Kidney (tissue), 22 donors: ENCODE measurements at places on chromosomes 16 and 17. TPM values are rescaled to one million over a fixed set of nuclear protein-coding genes. Genes with fewer than 3 reads are reported as not detected.

- DNase-seq: peak; percentile 85
These were observed 104.7 kb upstream of the ADAMTS18 start for GRCh38 chr16:77539421-77540034.

- no peak for DNase-seq
These were observed 3.1 kb downstream of the HEXIM2 start for GRCh38 chr17:45164734-45165269.

GRCh38 chr16:51538707-51539498 lies 387.8 kb upstream of the SALL1 start:
- peak; percentile 91 for DNase-seq

- no peak for DNase-seq
These were observed 7.9 kb downstream of the CLUAP1 start for GRCh38 chr16:3508736-3509135.

- peak; percentile 64 for DNase-seq
These were observed 188.2 kb downstream of the FTO start for GRCh38 chr16:53892155-53892554.

GRCh38 chr17:56978441-56979090 lies 635 bp downstream of the SCPEP1 start:
- DNase-seq: no peak

DNA sequence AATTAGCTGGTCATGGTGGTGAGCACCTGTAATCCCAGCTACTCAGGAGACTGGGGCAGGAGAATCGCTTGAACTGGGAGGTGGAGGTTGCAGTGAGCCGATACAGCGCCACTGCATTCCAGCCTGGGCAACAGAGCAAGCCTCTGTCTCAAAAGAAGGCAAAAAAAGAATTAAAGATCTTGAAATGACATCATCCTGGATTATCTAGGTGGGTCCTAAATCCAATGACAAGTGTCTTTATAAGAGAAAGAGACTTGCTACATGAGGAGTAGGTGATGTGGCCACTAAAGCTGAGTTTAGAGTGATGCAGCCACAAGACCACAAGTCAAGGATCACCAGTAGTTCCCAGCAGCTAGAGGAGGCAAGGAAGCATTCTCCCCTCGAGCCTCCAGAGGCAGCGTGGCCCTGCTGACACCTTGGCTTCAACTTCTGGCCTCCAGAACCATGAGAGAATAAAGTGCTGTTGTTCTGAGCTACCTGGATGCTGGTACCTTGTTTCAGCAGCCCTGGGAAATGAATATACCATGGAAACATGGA lies 15.8 kb downstream of the CIITA start:
- DNase-seq: no peak

DNA sequence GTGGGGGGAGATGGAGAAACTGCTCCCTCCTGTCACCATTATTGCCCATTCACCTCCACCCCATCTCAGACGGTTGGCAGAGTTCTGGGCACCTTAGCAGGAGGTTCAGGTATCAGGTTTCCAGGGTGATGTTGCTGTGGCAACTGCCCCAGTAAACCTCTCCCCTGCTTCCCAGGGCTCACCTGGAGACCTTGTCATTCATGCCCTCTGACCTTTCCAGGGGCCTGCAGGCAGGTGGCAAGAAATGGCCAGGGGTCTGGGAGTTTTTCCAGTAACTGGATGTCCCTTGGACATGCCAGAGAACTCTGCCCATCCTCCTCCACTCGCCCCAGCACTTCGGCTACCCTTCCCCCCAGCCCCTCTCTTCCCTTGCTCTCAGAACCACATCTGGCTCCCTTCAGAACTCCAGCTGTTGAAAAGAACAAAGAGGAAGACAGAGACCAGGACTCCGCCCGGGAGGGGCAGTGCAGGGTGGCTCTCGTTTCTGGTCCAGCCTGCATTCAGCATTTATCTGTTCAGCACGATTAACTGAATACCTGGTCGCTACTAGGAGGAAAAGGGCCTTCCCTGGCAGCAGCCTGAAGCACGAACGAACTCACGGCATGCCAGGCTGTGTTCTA lies 8.5 kb downstream of the MLLT6 start:
- DNase-seq: peak; percentile 44

DNA sequence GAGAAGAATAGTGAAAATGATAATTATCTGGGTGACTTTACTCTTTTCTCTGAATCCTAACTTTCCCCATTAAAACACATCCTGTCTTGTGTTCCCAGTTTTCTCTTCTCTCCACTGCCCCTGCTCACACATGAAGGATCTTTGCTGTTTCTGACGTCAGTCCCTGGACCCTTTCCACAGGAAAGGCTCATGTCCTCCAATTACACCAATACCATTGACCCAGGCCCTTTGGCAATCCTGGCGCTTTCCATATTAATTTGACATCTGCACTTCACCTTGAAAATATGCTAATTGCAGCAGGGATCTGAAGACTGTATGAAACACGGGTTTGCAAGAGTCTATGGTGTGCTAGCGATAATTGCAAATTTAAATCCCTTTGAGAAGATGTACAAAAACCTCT lies 170.2 kb upstream of the GOT2 start:
- no peak for DNase-seq

DNA sequence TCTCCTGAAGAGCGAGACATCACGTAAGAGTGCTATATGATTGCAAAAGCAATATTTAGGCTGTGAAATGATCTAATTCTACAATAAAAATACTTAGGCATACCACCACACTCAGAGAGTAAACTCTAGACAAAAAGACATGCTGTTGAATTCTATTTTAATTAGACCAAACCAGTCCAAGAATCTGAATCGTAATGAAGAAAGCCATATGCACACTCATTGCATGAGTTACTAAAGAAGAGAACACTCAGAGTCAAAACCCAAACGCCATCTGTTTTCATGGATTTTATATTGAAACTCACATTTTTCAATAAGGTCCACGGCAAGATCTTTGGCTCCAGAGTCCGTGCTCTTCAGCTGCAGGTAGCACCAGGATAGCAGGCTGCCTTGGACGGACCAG lies 65.2 kb downstream of the ZZEF1 start:
- DNase-seq: no peak

- DNase-seq: no peak
These were observed 353.3 kb downstream of the CPPED1 start for GRCh38 chr16:12450387-12450786.

- DNase-seq: peak; percentile 58
These were observed 11.6 kb upstream of the TMEM100 start for GRCh38 chr17:55734128-55734781.

DNA sequence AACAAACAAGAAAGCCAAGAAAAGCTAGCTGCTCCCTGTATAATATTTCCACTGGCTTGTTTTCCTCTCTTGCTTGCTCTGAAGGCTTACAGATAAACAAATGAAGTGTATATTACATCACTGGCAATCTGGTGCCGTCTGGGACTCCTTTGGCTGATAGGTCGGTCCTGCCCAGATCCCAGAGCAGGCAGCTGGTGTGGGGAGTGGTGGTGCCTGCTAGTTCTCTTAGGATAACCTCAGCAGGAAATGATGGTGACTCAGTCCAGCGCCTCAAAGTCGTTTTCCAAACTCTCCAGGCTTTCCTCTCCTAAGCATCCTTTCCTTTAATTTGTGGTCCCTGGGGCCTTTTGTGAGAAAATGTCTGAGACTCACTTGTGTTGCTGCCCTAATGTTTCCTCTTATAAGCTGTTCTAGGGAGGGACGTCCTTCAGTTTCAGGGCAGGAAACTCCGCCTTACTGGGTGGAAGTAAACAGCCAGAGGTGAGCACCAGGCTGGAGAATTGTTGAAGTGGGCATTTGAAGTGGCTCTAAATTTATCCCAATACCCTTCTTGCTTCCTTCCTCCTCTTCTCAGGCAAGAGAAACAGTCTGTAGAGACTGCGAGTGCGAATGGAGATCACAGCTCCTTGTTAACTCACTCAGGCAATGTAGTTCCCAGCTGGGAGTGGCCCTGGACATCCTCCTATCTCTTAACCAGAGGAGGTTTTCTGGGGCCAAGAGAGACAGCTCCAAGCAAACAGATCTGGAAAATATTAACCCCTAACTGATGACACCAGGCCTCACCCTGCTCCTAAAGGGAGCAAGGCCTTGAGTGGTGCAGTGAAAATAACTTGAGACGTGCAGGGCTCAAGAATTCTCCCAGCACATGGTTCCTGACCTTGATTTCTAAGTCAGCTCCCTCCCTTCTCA lies 34.9 kb downstream of the CD300LF start:
- no peak for DNase-seq

GRCh38 chr17:78324391-78325075 lies 35.3 kb downstream of the SOCS3 start:
- DNase-seq: peak; percentile 95

DNA sequence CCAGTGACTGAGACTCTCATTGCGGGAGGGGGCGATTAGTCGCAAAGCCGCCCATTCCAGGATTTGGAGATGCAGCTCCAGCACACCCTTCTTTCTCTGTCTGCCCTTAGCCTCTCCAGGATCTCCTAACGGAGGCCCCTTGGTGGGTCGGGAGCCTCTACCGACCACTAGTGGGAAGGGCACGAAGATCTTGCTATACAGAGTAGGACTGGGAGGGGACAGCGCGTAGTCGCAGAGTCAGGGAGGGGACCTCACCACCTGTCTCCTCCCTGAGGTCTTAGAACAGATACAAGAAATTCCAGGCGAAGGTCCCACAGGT lies 588 bp upstream of the SMTNL2 start:
- DNase-seq: peak; percentile 84

- DNase-seq: no peak
These were observed 12.8 kb upstream of the CNEP1R1 start for GRCh38 chr16:50012182-50012581.

- DNase-seq: no peak
These were observed 17.5 kb downstream of the RHOT1 start for GRCh38 chr17:32159586-32160438.

DNA sequence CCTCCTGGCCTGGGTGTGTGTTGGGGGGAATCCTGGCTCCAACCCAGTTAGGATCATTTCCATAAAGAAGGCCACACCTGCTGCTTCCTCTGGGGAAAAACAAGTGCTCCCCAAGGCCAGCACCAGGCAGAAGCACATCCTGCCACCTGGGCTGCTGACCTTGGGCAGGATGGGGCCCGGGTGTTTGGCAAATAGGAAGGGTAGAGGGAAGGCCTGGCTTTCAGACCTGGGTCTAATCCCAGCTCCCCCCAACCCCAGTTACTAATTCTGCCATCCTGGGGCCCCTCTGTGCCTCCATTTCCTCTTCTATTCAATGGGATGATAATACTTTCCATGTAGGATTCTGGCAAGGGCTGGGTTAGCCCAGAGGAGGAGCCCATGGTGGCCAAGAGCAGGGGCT lies 3.0 kb upstream of the NLRC5 start:
- no peak for DNase-seq

DNA sequence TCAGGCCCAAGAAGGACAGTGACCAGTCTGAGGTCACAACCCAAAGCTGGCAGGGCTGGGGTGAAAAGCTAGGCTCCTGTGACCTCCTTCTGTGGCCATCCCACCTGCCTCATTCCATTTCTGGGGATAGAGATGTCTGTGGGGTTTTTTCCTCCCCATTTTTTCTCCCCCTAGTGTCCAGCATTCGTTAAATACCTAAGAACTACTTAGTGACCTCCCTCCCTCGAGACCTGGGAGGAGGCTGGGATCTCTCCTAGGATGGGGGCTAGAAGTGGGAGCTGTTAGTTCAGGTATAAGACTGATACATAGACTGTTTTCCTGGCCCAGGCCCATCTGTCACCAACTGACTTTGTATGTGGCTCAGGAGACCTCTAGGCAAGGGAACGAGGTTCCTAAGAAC lies 20.5 kb upstream of the STAC2 start:
- DNase-seq: no peak

DNA sequence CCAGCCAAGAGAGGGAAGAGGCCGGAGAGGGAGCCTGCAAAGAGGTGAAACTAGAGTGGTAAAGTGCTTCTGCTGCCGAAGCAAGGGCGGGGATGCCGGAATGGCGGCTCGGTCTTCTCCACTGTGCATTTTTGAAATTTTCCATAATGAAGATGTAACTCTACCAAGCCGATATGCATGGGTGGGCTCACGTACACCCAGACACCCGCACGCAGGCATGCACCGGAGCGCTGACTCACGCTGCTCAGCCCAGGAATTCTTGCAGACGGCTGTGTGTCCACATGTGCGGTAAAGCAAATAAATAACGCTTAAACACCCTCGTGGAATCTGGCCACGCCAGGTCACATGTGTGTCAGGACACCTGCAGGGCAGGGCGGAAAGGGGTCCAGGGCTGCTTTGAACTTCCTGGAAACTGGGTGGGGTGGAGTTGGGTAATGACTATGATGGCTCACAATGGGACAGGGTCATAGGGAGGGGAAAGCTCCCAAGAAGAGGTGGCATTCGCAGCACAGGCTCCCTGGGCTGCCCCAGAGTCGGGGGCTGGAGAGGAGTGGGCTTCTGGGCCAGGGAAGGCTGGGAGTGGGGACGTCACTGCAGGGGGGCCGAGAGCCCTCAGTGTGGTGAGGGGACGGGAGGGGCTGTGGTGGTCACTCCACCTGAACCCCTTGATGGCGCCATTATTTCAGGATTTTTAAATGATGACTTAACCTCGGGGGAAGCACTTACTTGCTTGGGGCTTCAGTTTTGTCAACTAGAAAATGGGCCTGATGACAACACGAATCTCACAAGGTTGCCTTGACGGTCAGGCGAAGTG lies 265.5 kb downstream of the PARN start:
- DNase-seq: peak; percentile 78

DNA sequence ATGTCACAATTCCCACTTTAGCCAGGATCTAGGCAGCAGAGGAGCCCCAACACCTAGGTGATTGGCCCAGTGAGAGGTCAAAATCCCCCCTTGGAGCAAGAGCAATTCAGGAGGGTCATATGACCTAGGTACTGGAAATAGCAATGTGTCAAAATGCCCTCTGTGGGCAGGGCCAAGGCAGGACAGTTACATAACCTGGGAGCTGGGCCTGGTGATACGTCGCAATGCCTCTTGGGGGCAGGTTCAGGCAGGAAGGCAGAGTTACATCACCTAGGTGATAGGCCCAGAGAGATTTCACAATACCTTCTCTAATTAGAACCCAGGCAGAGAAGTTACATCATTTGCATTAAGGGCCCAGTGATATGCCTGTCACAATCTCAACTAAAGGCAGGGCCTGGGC lies 1906.3 kb downstream of the TP53TG3F start:
- DNase-seq: no peak

Gene SLFN12
- 2.3 TPM for polyA plus RNA-seq

Gene PDF
- polyA plus RNA-seq: 30.8 TPM

Gene CACNG5
- not detected for polyA plus RNA-seq

Gene TENT4B
- polyA plus RNA-seq: 4.7 TPM

Gene KRTAP4-6
- not detected for polyA plus RNA-seq

Gene CCL4L2
- 3.4 TPM for polyA plus RNA-seq

Gene TIMP2
- polyA plus RNA-seq: 72.1 TPM

Gene MYH8
- 0.30 TPM for polyA plus RNA-seq

Gene AOC2
- polyA plus RNA-seq: 0.58 TPM

Gene C17orf50
- 0.41 TPM for polyA plus RNA-seq

Gene CTRB2
- not detected for polyA plus RNA-seq
